ENCODE measurements at places on chromosomes 12 and 14. TPM values are rescaled to one million over a fixed set of nuclear protein-coding genes. Genes with fewer than 3 reads are reported as not detected.

DNA sequence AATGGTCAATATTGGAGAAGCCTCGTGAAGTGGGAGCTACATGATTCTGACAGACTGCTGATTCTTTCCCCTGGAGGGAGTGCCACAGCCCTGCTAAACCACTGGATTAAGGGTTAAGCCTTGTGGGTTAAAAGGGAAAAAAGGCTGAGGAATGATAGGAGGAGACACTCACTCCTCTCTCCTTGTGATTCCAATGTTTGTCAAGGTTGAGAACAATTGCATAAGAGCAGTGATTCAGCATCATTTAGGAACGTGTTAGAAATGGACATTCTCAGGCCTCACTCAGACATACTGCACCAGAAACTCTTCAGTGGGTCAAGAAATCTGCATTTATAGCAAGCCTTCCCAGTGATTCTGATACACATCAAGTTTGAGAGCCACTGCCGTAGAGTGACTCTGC lies 87.8 kb upstream of the GZMB start:
- DNase-seq: no peak

The CCND2 gene
- total RNA-seq: 357 TPM

DNA sequence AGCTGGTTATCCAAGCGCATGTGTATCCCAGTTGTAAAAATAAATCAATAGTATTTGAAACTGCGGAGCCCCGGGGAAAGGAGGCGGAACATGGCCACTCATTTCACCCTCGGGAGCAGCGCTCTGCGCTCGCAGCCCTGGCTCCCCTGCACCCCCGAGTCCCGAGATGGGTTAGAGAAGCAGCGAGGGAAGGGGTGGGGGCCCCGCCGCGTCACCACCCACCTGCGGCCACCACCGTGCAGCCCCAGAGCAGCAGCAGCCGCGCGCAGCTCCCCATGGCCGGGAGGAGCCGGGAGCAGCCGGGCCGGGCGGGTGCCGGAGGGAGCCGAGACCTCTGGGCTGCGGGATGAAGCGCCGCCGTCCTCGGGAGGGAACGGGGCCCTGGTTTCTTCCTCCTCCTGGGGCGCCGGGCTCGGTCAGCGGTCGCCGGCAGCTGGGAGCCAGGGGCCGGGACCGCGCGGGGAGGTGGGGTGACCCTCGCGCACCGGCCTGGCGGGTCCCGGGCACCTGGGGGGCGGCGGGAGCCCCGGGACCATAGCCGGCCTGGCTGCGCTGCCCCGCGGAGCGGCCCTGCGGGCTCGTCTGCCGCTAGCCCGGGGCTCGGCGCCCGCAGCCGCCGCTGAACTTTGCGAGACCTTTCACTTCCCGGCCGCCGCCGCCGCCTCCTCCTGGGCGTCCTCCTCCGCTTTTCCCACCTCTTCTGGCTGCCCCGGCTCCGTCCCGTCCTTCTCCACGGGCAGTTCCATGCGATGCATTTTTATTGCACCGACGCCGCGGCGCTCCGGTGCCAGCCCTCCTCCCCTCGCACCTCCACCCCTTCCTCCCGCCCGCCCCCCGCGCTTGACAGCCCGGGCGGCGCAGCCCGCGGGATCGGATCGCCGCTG lies at the start of gene NTN4:
TSS of gene NTN4 (minus strand) at position 732 of the 884 bp plus-strand sequence. CDS start at position 277, 455 bp downstream.
- peak; percentile 48 for DNase-seq

The SLC10A1 gene
- not detected for total RNA-seq

The SLC4A8 gene
- 1.7 TPM for total RNA-seq

The CAMKK2 gene
- 24.2 TPM for total RNA-seq

The CCDC175 gene
- total RNA-seq: not detected

The KRR1 gene
- total RNA-seq: 122 TPM

The TOMM20L gene
- not detected for total RNA-seq

DNA sequence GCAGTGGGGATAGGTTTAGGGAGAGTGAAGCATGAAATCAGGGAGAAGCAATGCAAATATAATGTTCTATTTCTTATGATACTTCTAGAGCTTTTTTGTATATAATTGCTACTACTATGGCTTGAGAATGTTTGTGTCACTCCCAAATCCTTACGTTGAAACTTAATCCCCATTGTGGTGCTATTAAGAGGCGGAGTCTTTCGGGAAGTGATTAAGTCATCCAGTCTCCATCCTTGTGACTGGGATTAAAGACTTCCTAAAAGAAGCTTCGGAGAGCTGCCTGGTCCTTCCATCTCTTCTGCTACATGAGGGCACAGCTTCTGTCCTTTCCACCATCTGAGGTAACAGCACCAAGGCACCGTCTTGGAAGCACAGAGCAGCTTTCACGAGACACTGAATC lies 81.2 kb downstream of the COX16 start:
- no peak for DNase-seq

The KLHL33 gene
- 0.05 TPM for total RNA-seq

- DNase-seq: peak; percentile 21
Observed at GRCh38 chr12:4383304-4383865, 3.9 kb upstream of the FGF23 start.

DNA sequence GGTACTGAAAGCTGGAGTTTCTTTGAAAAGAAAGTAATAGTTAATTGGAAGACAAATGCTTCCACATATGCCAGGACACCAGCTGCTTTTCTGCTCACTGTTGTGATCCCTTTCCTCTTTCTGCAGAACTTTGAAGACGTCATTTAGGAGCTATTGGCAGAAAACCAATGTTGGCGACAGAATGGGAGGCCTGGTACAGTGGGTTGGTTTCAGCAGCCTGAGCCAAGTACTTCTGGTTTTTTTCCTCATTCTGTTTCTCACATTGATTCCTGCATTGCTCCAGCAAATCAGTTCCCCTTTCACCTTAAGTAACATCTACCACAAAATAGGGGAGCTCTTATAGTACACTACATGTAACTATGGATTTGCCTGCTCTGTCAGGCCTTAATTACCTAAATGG lies 96.9 kb downstream of the FIGNL2 start:
- no peak for DNase-seq

DNA sequence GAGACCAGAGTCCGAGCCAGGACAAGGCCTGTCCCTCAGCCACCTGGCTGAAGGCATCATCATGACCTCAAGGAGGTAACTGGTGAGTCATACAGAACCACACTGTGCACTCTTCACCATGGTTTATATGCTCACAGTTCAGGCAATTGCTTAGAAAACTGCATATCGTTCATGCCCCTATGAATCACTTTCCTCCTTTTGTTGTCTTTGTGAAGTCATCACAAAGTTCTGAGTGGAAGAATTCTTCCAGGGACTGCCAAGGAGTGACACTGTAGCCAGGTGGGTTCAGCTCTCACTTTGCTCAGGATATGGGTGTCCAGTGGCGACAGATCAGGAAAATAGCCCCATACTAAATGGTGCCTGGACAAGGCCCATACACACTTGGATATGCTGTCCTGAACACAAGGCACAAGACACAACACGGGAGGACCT lies 92.5 kb downstream of the DPF3 start:
- DNase-seq: peak; percentile 17

DNA sequence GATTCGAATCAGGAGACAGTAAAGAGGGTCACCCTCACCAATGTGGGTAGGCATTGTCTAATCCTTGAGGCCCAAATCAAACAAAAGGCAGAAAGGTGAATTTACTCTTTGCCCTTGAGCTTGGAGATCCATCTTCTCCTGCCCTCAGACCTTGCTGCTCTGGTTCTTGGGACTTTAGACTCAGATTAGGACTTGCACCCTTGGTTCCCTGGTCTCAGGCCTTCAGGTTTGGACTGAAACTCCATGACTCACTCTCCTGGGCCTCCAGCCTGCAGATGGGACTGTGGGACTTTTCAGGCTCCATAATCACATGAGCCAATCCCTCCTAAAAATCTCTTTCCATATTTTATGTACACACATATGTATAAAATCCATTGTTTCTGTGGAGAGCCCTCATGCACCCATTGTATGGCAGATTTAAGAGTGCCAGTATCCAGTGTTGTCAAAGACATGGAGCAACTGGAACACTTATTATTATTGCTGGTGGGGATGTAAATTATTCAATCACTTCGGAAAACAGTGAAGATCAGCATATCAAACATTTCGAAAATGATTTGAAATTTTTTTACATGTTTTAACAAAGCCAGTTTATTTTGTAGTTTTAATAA lies 48.7 kb downstream of the EID3 start:
- DNase-seq: no peak

DNA sequence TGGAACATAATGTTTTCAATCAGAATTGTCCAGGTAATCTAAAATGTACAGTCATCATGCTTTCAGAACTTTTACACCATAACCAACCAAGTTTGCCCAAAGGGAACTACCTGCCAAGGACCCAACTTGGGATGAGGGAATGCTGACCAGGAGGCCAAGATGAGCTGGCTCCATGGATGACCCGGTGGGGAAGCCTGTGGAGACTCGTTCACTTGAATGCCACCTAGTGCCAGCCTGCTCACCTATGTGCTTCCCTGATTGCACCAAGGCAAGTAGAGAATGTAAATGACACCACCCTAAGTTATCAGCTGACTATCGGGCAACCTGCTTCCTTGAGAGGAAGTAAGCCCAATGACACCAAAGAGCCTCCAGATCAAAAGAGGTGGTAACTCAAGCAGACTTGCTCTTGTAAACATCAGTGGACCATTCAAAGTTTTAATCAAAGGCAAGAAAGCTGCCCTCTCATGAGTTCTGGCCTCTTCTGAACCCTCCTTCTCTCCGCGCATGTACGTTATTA lies 137.3 kb downstream of the TTC7B start:
- no peak for DNase-seq

GRCh38 chr14:104604458-104605449 lies at the start of gene TMEM179:
TMEM179 (minus strand) TSS chr14:104604772; CDS start chr14:104604741, 31 bp downstream.
- DNase-seq: peak; percentile 52

- DNase-seq: peak; percentile 10
Observed at GRCh38 chr14:75880512-75880911, 101.3 kb downstream of the TGFB3 start.

The RBP5 gene
- total RNA-seq: not detected

GRCh38 chr12:70045036-70045435 lies 198.2 kb upstream of the CNOT2 start:
- DNase-seq: no peak

- DNase-seq: no peak
Observed at GRCh38 chr12:115437061-115437567, 753.1 kb upstream of the TBX3 start.

The BEST3 gene
- total RNA-seq: not detected

- no peak for DNase-seq
Observed at GRCh38 chr12:97713270-97713669, 250.7 kb downstream of the RMST start.

DNA sequence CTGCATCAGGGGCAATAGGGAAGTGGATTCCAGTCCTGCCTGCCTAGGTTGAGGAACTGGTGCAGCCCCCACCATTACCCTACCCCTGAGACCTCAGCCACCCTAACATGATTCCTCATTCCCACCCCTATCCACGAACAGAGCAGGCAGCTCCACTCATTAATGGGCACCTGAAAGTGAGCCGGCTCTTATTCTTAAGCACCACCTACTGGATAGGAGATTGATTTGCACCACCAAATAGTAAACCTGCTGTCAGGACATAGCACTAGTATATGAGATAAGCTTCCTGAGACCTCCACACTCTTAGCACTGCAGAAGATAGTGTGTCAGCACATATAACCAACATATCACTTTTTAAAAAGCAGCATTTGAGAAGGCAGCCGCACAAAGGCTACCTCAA lies 573.2 kb downstream of the SOX5 start:
- no peak for DNase-seq

The BDKRB1 gene
- total RNA-seq: not detected

The TMTC1 gene
- 0.30 TPM for total RNA-seq
